ENCODE measurements at places on chromosomes 5 and 9.

GRCh38 chr9:124964604-124965003 is 23.7 kb upstream of the GOLGA1 start:
- no peak for DNase-seq

- peak; percentile 32 for DNase-seq
Measured at GRCh38 chr5:158013939-158014338, 155.0 kb upstream of the CLINT1 start.

DNA sequence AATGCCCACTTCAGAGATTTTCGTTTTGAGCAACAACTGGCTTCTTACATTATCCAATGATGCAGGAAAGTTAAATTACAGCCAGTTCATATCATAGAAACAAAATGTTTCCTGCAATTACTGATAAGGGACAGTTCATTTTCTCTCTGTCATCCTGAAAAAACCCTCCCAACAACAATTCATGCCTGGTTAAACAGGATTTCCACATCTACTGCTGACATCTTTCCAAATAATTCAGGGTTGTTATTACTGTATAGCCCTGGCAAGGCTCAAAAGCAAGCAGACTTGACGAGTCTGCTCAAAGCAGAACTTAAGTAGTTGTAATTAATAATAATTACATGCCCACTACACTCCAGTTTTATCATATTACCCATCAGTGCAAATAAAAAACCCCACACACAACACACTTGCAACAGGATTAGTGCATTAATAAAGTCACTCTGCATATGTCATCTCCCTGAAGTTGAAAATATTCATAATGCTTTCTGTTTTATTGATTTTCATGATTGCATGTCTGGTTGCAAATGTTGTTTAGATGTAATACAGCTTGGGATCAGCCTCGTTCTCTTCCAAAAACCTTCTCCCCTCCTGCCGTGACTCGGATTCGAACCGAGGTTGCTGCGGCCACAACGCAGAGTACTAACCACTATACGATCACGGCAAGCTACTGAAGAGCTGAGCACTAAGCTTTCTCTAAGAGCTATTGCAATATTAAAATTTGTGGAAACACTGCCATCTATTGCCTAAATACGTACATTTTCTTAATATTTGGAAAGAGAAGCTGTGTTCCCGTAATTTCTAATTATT is 119.6 kb upstream of the NFIB start:
- DNase-seq, result peak; percentile 55

GRCh38 chr9:1775230-1775629 is 239.9 kb upstream of the SMARCA2 start:
- DNase-seq, result no peak

DNA sequence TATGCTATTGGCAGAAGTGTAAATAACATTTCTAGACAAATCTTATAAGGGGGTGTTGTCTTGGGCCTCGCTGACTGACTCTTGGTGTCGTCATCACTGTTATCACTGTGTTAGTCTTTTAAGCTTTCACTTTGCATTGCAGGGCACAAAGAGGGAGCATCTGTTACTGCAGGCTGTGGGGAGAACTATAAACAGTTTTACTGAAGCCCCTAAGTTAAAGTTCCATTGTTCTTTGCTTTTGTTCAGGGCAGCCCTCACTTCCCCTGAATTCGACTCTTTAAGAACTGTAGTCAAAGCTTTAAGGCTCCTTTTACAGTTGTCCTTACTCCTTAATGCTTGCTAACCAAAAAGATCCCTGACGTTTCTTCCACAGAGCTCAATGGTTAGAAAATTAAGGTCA is 605.0 kb downstream of the RAB3C start:
- peak; percentile 43 for DNase-seq

DNA sequence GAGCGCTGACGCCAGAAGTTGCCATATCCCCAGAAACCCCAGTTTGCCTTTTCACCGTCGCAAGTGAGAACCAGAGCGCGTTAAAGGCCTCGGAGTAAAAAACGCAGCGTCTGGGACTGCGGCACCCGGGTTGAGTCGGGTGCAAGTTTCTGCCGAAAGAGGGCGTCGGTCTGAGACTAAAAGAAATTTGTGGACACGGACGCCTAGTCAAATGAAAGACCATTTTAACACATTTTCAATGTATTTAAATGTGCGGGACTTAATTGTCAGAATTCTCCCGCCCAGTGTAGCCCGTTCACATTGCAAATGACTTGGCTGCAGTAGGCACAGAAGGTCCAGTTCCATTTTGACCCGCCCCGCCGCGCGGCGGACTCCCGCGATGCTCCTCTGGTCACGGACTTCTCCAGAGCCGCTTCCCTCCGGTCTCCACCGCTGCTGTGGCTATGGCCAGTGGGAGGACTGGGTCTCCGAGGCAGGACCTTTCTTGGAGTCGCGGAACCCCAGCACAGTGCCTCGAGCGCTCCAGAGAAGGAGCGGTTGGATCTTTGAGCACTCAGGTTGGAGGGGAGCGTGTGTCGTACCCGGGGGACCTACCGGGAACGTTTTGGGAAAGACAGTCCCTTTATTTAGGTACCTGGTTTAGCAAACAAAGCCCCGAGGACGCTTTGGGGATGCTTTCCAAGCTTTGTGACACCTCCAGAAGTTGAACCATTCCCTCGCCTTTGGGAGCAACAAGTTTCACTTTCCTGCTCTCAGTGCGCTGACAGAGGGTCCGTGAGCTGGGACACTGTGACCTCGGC is 1.2 kb upstream of the NPR3 start:
- peak; percentile 89 for DNase-seq

- DNase-seq, result peak; percentile 84
Measured at GRCh38 chr5:142597546-142598337, 88.1 kb downstream of the FGF1 start.

DNA sequence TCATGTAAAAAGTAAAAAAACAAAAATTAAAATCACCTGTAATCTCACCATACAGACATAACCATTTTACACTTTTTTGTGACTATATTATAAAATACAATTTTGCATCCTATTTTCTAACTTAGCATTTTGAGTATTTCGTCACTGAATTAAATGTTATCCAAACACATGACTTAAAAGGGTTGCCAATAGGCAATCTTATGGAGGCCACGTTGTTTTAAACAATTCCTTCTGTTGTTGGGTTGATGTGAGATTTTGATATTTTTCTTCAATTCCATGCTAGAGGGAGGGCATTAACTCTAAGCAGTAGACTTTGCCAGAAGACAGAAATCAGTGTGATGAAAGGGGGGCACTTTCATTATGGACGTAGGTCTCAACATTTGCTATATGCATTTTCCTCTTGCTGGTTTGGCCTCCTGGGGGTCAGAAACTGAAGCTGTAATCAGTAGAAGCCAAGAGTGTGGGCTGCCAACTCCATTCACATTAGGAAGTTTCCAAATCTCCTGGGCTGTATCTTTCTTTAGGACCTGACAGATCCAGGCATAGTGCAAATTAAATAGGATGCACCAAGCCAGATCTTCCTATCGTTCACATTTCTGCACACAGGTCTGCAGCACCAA is 614.2 kb upstream of the CLINT1 start:
- DNase-seq, result no peak

DNA sequence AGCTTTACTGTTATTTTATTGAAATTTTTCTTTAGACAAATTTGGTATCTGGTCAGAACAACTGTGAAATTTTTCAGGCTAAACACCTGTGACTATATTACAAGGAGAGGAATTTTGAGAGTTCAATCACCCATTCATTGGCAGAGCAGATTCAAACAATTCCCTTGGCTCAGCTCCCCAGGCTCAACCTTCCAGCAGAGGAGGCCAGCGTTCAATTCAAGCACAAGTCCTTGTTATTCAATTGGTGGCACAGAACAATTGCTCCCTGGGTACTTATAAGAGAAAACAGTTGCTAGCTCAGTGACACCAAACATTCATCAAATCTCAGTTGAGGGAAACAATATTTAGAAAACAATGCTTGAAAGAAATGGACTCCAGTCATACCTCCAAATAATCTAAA is 83.3 kb downstream of the SUSD1 start:
- peak; percentile 10 for DNase-seq

GRCh38 chr5:149317281-149318048 is 27.8 kb upstream of the GRPEL2 start:
- peak; percentile 56 for DNase-seq

DNA sequence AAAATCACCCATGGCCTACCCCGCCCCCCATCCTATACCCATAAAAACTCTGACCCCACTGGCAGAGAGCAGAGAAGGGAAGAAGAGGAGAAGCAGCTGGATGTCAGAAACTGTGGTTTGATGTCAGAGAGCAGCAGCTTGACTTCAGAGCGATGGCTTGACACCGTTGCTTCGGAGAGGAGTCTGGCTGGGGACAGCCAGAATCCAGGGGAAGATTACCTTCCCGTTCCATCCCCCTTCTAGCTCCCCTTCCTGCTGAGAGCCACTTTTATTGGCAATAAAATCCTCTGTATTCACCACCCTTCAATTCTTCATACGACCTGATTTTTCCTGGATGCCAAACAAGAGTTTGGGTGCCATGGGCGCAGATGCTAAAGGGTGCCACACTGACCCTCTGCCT is 138.0 kb downstream of the DCP2 start:
- no peak for DNase-seq
